ENCODE measurements at places on chromosomes 6 and 20.

- no peak for DNase-seq
These were observed 536.9 kb downstream of the HACE1 start for GRCh38 chr6:104322841-104323240.

DNA sequence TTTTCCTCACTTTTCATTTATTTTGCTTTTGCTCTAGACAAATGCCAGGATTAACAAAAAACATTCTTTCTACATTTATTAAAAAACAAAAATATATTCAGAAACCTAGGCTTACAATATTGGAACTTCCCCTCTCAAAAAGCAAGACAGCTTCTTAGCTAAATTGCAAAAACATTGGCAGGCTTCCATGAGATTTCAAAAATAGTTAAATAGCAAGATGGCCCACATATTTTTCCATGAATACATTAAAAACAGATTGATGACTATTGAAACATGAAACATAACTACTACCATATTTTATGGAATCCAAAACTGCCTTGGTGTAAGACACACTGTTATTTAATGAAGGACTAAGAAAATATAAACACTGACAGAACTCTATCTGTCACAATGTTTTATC, 92.0 kb downstream of the LY86 start:
- no peak for DNase-seq

DNA sequence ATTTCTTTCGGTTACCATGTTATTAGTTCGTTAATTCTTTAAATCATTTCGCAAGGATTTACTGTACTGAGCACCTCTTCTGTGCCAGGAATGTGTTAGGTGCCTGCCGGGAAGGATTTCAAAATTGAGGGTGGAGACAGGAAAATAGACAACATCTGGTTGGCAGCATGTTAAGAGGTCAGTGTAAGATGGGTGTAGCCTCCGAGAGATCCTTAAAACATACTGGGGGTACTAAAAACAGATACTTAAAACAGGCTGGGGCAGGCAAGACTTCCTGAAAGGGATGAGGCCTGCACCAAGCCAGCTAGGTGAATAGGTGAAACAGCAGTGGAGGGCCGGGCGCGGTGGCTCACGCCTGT, 178.0 kb upstream of the SGK1 start:
- DNase-seq: no peak

GRCh38 chr6:33118525-33119123, 42.8 kb downstream of the HLA-DPB1 start:
- DNase-seq: no peak

DNA sequence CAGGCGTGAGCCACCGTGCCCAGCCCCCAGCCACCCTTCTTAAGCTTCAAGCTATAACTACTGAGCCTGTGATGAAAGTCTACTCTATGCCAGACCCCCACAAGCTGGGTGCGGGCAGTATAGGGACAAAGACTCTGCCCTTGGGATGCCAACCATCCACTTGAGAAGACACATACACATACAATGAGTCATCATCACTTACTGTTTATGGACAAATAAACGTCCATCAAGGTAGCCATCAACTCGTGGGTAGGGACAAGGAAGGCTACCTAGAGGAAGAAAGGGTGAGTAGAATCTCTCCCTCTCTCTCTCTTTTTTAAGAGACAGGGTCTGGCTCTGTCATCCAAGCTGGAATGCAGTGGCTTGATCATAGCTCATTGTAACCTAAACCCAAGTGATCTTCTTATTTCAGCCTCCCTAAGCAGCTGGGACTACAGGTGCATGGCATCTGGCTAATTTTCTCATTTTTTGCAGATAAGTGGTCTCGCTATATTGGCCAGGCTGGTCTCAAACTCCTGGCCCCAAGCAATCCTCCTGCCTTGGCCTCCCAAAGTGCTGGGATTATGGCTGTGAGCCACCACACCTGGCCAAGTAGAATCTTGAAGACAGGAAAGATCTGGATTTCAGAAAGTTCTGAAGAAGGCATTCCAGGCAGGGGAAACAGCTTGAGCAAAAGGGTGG, 2.6 kb upstream of the TP53INP2 start:
- no peak for DNase-seq

GRCh38 chr6:22610127-22610526, 40.8 kb downstream of the HDGFL1 start:
- no peak for DNase-seq

DNA sequence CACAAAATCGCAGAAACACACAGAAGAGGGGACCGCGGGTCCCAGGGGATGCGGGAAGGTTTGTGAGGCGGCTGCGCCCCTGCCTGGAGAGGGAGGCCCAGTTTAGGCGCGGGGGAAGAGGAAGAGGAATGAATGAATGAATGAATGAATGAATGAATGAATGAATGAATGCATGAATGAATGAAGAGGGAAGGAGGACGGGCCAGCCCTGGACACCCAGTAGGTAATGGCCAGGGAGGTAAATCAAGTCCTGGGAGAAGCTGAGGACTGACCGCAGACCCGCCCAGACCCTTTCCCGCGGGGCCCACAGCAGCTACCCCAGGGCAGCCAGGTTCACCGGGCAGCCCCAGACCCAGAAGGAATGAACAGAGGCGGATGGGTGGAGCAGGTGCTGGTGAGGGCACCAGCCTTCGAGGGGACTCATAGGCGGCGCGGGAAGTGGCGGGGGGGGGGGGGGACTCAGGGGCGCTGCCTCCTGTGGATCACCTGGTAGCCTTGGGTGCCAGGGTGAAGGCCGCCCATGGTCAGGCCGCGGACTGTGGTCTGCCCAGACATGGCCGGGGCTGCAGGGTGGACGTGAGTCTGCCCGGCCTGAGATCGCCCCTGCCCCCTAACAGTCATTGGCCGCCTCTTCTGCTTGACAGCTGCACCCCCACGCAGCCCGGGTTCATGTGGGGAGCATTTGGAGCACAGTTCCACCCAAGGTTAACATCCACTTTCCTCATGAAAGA, 192.0 kb upstream of the PDE10A start:
- DNase-seq: no peak

All from activated T-cell treated with anti-CD3 and anti-CD28 coated beads for 1 hour (primary cell).